Colonic mucosa (tissue), 4 donors: ENCODE measurements at places on chromosomes 3 and 15. TPM values are rescaled to one million over a fixed set of nuclear protein-coding genes. Genes with fewer than 3 reads are reported as not detected.

DNA sequence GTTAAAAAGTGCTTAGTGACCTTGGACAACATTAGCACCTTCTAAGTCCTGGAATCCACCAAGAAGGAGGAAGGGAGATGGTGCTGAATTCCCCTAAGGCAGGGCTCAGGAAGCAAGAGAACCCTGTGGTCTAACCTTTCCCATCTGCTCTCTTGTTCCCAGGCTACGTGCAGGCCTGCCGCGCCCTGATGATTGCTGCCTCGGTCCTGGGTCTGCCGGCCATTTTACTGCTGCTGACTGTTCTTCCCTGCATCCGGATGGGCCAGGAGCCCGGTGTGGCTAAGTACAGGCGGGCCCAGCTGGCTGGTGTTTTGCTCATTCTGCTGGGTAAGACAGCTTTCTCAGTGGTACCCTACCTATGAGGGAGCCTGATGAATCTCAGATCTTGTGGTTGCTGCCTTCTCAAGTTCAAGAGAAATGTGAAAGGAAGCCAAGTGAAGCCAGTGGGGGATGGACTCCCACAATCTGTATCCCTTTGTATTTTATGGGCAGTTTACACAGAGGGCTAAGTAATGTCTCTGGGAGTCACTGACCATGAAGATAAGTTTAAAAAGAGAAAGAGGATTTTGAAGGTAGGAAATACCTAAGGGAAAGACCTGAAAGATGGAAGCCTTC lies 4.4 kb downstream of the CLDN11 start:
- no peak for DNase-seq

DNA sequence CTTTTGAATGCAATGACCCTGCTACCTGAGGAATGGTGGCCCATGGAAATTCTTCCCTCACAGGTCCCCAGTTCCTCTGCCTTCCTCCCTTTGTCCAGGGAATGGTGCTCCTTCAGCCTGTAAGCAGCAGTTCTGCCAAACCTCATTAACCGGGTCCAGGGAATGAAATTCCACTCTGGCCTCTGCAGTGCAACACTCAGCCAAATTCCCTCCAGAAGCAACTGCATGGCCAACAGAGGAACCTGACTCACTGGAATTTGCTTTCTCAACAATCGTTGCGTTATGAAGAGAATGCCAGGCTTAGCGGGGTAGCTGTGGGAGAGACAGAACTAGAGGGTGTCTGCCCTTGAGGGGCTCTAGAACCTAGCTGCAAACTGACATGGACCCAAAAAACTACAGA lies 449.4 kb upstream of the PROK2 start:
- DNase-seq, result no peak

Gene ALDH1A3
- 3.8 TPM for total RNA-seq

GRCh38 chr3:126621171-126621570 lies 33.8 kb downstream of the TXNRD3 start:
- no peak for DNase-seq

GRCh38 chr3:195352895-195353488 lies 82.0 kb upstream of the XXYLT1 start:
- no peak for DNase-seq

Gene TMEM158
- 2.3 TPM for total RNA-seq

DNA sequence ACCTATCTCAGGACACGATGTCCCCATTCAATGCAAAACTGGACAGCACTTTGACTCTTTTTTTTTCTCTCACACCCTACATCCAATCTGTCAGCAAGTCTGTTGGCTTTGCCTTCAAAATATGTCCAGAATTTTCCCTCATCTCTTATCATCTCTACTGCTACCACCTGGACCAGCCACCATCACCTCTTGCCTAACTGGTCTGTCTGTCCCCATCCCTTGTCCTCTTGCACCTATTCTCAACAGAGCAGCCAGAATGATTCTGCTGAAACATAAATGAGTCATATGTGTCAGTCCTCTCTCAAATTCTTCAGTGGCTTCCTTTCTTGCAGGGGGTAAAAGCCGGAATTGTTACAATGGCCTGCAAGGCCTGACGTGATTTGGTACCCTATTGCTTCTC lies 105.8 kb downstream of the CYP19A1 start:
- DNase-seq, result no peak

DNA sequence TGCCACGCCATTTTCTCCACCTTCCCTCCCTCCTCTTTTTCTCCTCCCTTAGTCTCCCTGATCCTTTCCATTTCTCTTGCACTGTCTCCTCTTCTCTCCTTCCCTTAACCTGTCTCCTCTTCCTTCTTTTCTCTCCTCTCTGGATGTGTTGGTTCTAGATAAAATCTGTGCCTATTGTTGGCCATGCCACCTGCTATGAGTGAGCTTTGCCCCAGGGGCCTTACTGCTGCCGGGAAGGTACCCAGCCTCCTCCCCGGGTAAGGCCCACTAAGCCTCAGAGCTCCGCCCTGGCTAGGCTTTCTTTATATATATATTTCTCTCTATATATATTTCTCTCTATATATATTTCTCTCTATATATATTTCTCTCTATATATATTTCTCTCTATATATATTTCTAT lies 14.7 kb downstream of the GPD1L start:
- peak; percentile 44 for DNase-seq

DNA sequence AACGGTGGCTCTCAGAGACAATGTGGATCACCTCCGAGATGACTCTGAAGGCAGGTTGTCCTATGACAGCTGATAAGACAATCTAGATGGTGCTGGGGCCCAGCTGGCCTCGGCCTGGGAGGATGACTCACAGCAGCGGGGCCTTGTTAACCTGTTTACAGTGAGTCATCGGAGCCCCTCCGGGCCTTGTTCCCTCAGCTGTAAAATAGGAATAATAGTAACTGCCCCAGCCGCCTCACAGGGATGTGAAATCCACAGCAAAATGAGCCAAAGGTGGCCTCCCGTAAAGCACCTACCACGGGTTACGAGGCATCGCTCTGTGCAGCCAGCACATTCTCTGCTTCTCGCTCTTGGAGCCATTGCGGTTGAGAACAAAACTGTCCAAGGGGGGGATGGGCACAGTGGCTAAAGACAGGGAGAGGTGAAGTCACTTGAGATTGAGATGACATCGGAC lies 88.6 kb upstream of the RASGRF1 start:
- no peak for DNase-seq

Gene ECE2
- not detected for total RNA-seq

Gene APPL1
- 34.9 TPM for total RNA-seq

DNA sequence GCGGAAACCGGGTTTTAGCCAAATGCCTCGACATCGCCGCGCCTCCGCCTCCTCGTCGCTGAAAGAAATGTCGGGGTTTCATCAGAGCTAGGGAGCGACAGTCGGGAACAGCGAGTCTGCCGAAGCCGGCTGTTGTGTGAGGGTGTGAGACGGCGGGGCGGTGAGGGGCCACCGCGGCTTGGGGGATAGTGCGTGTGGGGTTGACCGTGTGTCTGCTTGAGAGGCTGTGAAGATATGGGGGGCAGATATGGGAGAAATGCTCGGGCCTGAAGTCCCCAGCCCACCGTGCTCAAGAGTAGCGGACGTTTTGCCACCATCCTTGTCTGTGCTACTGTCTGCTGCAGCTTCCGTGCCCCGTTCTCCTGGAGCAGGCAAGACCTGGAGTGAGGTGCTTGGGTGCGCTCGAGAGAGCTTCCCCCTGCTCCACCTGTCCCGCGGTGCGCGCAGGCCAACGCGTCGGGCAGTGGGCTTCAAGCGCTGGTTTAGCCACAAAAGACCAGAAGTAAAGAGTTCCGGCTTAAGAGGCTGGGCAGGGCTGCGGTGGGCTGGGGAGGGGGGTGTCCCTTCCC lies 716 bp upstream of the ISLR2 start:
- no peak for DNase-seq

DNA sequence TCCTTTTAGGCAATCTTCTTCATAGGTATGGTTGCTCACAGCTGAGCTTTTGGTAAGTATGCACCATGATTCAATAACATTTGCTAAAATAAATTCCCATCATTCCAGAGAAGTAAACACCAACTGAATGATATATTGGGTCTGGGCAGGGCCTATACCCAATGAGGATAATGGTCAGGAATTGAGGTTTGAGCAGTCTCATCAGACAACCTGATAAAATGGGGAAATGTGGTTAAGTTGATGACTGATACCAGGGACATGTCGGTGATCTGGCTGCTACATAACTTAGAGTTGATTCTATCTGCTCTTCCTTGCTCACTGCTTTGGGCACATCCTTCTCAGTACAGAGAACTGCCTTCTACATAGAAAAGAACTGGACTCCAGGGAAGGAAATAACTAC lies 92.9 kb downstream of the GPR156 start:
- DNase-seq, result no peak

Gene SGO1
- total RNA-seq, result 4.0 TPM

DNA sequence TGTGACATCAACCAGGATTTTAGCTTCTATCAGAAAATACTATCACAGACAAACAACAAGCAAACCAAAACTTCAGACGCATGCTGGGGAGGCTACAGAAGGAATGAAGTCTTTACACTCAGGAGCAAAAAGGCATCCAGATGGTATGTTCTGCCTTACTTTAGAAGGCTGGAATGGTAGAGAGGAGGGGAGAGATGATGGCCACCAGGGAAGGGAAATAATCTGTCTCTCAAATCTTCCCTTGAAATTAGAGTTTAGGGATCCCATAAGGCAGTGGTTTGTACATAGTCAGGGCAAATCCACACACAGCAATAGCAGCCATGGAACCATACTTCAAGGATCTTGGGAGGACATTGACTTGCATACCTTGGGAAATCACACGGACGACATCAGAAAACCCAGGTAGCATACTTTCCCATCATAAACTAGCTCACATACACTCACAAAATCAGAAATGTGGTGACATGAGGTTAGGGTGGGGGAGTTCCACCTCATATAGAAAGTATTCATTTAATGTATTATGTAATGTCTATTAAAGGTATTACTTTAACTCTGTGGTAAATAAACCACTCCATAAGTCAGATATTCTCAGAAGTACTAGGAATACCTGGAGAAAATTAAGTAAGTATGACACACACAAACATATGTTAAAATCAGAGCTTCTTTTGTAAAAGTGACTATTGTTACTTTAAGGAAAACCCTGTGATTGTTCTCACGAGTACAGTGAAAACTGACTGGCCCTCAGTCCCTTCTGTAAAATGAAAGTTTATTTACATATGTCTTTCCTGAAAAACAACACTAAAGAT lies 9.4 kb downstream of the BTLA start:
- DNase-seq, result no peak

GRCh38 chr15:52039925-52040781 lies 21.1 kb downstream of the MAPK6 start:
- DNase-seq, result no peak

DNA sequence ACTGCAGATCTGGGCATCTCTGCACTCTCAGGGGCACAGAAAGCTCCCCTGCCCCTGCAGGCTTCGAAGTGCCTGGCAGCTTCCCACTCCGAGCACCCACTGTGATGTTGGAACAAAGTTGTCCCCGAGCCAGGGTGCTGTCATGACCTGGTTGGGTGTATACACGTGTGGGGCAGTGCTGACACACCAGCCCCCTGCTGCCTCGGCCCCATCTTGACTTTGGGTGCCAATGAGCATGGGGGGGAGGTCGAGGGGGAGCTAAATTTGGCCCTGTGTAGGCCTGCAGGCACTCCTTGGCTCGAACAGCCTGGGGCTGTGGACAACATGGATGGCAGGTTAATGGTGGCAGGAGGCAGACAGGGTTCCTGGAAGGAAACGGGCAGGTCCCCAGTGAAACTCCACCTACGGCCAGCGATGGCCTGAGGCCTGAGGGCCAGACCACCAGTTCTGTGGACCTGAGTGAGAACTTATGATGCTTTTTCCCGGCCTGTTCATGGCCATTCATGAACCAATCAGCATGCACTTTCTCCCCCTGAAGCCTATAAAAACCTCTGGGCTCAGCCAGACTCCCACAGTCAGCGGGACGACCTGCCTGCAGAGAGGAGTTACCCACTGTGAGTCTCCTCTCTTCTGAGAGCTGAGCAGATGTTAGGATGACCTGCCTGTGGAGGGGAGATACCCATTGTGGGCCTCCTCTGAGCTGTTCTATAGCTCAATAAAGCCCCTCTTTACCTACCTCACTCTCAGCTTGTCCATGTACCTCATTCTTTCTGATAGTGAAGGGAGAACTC lies 1029.1 kb upstream of the GBE1 start:
- DNase-seq, result no peak

DNA sequence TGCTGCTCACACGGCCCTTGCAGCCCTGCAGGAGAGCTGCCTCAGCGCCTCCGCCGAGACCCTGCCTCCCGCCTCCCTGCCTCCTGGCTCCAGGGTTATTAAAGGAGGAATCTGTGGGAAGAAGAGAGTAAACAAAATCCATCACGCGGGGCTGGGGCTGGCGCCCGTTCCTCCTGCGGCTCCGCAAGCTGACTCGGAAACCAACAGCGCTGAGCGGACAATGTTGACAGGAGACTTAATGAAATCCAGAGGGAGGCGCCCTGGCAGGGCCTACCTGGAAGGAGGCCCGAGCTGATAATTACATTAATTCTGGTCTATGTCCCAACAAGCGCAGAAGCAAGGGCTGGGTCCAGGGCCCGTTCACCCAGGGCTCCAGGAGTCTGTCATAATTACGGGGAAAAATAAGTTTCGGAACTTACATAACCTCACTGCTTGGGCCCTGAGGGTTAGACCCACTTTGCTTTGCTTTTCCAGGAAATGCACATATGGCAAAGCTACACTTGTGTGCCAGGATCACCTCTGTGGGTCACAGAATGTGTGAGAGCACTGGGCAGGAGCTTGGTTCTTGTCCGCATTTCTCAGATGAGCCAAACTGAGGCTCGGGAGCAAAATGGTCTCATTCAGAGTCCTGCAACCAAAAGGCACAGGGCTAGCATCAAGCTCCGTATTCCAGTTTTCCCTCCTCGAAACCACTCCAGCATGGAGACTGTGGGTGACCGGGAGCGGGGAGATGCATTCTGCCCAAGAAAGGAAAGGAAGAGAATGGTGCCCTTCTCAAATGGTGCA lies 43.8 kb upstream of the SLC6A6 start:
- DNase-seq, result peak; percentile 41
